ENCODE measurements at places on chromosomes 3 and 15.

- DNase-seq, result no peak
Observed at GRCh38 chr3:40325465-40325864, 16.0 kb downstream of the EIF1B start.

GRCh38 chr3:8709287-8709686, 24.3 kb upstream of the CAV3 start:
- DNase-seq, result no peak

GRCh38 chr3:150319900-150320299, 88.2 kb upstream of the TSC22D2 start:
- peak; percentile 91 for DNase-seq

- DNase-seq, result peak; percentile 85
Observed at GRCh38 chr15:38414357-38414756, 39.6 kb upstream of the FAM98B start.

DNA sequence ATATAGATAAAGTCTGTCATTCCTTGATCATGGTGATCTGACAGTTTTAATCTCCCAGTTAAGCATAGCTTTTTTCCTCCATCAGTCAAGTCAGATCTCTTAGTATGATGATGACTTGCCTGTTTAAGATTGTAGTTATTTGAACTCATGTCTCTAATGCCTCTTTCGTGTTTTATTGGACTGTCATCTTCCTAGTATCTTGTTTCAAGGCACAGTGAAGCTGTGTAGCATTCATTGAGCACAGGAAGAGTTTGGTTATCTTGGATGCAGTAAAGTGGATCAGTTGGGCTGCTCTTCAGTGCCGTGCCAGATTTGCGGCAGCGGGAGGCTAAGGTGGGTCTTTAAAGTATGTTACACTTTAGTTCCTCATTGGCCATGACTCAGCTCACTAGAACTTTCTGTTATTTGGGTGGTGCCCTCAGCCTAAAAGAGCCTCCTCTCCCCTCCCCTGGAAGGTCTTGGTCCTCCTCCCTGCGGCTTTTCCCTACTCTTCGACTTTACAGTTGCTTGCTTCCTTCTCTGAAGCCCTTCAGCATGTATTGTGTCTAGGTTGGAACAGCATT, 45.7 kb upstream of the SKOR1 start:
- no peak for DNase-seq

- DNase-seq, result no peak
Observed at GRCh38 chr15:101420232-101420631, 69.3 kb downstream of the PCSK6 start.

DNA sequence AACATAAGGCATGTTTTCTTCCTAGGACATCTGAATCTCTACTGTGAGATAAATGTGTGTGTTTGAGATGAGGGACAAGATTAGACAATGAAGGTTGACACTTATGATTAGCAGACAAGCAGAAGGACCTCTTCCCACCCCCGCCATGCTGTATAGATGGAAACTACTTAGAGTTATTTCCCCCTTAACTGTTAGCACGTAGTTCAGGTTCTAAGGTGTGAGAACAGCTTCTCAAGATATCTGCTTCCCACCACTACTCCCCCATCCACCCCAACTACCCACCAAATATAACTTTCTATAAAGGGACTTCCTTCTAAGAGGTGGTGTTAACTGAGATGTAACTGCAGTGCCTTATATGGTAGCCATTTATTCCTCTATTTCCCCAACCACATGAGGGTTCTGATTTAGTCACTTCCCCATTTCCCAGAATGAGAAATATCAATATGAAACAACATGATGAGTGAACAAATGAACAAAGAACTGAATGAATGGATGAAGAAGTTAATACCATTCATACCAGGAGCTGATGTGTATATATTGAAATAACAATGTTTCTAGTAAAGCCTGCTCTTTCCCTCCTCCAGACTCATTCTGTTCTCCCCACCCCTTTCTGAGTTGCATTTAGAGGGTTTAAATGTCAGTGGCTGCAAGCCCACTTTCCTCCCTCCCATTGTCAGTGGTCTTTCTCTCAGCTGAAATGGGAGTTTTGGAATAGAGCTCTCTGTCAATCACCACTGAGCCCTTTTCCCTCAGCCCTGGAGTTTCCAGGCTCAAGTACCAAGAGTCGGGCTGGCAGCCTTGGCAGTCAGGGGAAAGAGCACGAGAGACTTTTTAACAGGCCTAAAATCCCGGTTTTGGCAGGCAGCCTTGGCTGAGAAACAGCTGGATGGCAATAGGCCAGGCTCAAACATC, 7.7 kb upstream of the RFTN1 start:
- no peak for DNase-seq

DNA sequence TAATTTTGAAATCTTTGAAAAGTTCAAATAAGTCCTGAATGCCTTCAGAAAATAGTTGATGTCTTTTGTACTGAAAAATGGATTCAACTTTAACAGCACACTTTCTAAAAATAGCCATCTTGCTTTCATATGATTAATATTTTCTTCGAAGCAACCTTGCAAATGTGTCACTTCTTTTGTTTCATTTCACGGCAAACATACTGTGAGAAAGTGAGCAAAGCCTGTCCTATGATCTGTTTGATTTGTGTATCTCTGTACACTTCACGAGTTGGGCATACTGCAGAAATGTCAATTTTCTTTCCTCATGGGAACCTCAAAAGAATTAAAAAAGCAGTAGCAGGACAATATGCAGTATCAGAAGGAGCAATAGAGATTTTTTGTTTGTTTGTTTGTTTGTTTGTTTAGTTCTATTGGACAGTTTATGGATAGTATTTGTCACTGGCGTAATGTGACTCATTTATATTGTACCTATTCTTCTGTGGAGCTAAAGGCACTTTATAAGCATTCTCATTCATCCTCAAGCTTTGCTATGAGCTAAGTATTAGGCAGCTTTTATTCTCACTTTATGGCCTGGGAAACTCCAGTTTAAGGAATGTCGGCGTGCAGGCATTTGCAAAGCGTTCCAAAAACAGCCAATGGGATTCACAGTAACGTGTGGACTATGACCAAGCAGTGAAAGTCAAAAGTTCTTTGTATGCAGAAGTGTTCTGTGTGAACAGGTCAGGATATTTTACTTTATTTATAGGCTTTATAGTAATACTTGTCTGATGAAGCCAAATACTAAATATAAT, 572.0 kb downstream of the NAALADL2 start:
- no peak for DNase-seq

- peak; percentile 25 for DNase-seq
Observed at GRCh38 chr3:78765671-78766485, 1001.9 kb downstream of the ROBO1 start.

GRCh38 chr15:42065033-42065432, 29.3 kb downstream of the PLA2G4D start:
- no peak for DNase-seq

DNA sequence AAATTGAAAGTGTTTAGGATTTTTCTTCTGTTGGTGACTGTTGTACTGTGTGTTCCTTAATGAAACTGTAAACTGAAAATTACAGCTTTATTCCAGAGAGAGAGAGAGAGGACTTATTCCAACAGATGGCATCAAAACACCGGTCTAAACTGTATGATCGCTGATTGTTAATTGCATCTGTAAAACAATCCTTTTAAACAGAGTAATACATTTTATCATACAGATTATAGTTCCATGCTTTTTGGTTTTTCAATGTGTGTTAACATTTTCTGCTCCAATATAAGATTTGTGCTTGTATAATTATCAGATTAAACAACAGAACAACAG, 289.7 kb upstream of the DNAJC19 start:
- DNase-seq, result no peak

DNA sequence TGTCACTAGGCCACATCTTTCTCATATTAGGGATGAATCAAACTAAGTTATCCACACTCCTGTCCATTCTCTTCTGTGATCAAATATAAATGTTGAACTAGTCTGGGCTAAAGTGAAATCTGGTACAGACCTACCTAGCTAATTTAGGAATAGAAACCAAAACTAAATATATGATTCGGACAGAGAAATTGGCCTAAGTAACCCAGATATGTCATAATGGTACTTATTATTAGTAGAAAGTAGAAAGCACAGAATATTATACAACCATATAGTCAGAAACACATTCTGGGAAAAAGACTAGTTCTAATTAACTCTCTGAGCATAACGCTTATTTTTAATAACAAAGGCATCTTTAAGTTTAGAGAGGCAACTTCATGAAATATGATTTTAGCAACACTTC, 389.0 kb downstream of the LSAMP start:
- no peak for DNase-seq

DNA sequence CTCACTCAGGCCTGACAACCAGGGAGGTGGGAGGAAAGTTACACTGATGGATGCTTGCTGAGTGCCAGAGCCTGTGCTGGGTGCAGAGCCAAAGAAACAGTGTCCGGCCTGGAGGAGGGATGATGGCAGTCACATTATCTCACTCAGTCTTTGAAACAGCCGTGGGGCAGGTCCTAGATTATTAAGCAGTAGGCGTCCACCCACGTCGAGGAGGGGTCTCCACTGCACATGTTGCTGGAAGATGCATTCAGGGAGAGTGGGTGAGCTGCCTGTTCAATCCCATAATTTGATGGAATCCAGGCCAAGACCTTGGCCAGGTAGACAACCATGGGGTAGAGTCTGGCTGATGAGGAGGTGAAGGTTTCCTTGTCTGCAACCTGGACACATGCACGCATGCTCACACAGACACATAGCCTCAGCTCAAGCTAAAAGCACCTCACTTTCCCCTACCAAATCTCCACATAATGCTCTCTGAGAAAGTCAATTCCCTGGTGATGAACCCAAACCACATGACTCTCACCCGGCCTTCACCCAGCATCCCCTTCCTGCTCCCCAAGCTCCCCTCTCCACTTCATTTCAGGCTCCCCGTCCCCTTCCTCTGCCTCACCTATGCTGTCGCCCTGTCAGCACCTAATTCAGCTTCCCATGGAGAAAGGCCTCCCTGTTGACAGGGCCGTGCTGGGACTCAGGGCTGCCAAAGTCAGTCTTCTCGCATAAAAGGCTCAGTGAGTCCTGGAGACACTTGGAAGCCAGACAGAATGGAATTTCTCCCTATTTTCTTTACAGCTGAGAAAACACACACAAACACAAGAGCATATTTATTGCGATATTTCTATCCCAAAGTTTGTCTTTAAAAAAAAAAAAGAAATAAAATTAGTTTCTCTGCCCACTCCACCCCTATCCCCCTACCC, 29.8 kb downstream of the ACAN start:
- DNase-seq, result no peak

DNA sequence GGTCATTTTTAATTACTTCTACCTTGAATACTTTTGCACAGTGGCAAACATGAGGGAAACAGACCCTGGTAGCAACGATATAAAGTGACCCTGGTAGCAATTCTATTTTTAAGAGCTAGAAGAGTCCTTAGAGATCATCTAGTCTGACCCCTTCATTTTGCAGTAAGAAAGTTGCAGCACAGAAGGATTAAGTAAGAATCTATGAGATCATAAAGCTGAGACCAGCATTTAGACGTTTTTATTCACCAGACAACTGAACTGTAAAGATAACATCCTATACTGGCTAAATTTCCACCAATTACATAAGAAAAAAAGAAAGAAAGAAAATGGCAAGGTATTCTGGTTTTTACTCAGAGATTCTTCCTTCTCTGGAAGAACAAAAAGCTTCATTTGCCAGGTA, 49.9 kb downstream of the LRRFIP2 start:
- DNase-seq, result no peak

GRCh38 chr3:192831111-192831644, 86.5 kb downstream of the MB21D2 start:
- peak; percentile 91 for DNase-seq

- peak; percentile 61 for DNase-seq
Observed at GRCh38 chr15:41585127-41586047, 26.4 kb downstream of the TYRO3 start.

DNA sequence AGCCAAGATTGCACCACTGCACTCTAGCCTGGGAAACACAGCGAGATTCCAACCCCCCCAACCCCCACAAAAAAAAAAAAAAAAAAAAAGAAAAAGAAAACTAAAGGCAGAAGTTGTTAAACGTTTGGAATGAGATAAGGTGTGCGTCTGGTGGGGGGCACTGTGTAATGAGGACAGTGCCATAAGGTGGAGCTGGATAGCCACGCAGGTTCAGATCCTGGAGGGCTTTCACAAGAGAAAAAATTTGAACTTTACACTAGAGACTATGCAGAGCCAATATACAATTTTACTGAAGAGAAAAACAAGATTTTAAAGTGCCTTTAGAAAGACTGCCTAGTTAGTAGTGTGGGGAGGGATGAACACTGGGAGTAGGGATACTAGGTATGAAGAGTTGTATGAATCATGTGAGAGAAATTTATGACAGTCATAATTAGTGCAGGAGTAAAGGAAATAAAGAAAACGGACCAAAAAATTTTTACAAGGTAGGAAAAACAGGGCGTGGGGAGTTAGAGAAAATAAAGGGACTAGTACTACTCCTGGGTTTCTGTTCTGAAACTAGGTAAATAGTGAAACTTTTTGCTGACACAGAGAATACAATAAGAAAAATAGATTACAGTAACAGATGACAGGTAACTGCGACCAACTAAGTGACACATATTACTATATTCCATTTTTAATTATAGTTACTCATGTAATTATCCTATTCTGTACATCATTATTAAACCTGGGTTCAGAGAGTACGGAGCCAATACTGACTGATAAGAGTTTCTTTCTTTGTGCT, 108.1 kb downstream of the PEAK1 start:
- peak; percentile 22 for DNase-seq

DNA sequence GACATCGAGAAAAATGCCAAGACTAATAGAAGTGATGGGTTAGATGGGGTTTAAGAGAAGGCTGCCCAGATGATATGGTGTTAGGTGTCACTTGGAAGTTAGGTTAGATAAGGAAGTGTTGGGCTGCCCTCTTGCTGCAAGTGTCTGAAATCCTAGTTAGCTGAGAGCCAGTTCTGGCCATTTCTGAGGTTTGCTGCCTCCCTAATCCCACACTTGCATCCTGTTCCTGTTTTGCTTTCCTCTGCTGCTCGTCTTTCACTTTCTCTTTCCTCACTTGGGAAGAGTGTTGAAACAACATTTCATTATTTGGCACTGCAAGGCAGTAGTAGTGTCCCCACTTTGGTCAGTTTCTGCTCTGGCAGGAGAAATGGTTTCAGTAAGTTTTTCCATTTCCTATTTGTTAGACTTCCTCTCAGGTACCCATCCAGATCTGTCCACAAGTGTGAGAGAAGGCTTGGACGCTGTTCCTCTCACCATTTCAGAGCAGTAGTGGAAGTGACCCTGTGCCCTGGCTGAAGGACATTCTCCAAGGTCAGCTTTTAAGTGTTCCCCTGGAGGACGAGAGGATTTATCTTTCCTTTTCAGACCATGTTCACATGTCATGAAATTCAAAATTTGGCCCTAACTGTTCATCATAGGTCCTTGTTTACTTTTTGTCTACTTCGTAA, 93.3 kb downstream of the ADAMTSL3 start:
- peak; percentile 75 for DNase-seq

DNA sequence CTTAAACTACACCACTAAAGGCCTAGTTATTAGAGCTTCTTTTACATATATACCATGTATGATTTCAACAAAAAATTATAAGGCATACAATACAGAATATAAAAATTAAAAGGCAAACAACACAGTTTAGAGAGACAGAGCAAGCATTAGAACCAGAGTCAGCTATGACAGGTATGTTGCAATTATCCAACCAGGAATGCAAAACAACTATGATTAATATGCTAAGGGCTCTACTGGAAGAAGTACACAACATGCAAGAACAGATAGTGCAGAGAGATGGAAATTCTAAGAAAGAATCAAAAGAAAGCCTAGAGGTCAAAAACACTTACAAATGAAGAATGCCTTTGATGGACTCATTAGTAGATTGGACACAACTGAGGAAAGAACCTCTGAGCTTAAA, 39.6 kb downstream of the CCDC54 start:
- DNase-seq, result no peak

- no peak for DNase-seq
Observed at GRCh38 chr3:110323349-110323748, 748.3 kb upstream of the NECTIN3 start.

Data from fibroblast of lung (primary cell).